NCI-H2081 (cell line): ENCODE measurements at places on chromosomes 16 and 17.

DNA sequence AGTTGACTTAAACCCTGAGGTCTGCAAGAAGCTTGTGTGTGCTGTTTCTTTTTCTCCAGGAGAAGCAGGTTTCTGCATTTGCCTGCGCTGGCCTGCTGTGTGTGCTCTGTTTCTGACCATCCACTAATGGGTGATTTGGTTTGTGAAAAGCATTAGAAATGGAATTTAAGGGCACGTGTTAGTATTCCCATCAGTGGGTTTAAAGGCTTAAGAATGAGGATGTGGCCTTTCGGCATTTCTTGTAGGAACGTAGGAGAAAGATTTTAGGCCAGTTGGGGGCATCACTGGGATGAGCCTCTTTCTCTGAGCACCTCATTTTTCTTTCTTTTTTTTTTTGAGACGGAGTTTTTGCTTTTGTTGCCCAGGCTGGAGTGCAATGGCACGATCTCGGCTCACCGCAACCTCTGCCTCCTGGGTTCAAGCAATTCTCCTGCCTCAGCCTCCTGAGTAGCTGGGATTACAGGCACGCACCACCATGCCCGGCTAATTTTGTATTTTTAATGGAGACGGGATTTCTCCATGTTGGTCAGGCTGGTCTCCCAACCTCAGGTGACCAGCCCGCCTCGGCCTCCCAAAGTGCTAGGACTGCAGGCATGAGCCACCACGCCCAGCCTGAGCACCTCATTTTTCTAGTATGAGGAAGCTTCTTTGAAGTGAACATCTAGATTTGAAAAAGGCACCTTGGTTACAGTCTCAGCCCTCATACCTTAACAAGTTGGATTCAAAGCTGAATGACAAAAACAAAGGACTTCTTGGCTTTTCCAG, 110.3 kb downstream of the BANP start:
- no peak for DNase-seq

- DNase-seq = no peak
Observed at GRCh38 chr17:64785011-64785421, 122.9 kb upstream of the SMURF2 start.

DNA sequence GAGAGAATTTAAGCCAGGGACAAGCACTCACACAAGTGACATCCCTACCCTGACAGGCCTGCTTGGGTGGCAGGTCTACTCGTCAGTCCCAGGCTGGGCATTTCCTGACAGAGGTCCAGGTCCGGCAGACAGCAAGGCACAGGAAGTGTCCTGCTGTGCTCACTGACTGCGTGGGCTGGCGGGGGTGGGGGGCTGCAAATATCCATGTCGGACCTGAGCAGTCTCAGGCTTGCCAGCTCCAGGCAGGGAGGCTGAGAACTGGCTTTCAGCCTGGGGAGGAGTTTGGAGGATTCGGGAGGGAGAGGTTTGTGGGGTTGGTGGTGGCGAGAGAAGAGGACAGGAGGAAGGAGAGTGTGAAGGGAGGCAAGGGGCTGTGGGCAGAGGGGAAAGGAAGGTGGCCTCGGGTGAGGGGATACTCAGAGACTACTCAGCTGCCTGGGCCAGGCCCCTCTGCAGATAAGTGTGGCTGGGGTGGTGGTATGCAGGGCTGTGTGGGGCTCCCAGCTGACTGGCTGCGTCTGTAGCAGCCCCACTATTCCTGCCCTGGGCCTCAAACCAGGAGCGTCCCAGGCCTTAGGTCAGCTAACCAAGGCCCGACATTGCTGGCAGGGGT, 7.8 kb downstream of the HIC1 start:
- DNase-seq = no peak

- DNase-seq = no peak
Observed at GRCh38 chr16:51343411-51343810, 192.3 kb upstream of the SALL1 start.

- DNase-seq = no peak
Observed at GRCh38 chr16:78786635-78787034, 687.2 kb downstream of the WWOX start.
